Stimulated activated CD8-positive, alpha-beta memory T cell treated with anti-CD3 and anti-CD28 coated beads, Interleukin-7, amount 100 ng/mL, for 1 hour (primary cell): ENCODE measurements at places on chromosomes 3 and 15.

GRCh38 chr3:46935989-46936558, 40.5 kb downstream of the CCDC12 start:
- no peak for DNase-seq

- no peak for DNase-seq
Observed at GRCh38 chr3:156460206-156460611, 94.7 kb downstream of the SSR3 start.

DNA sequence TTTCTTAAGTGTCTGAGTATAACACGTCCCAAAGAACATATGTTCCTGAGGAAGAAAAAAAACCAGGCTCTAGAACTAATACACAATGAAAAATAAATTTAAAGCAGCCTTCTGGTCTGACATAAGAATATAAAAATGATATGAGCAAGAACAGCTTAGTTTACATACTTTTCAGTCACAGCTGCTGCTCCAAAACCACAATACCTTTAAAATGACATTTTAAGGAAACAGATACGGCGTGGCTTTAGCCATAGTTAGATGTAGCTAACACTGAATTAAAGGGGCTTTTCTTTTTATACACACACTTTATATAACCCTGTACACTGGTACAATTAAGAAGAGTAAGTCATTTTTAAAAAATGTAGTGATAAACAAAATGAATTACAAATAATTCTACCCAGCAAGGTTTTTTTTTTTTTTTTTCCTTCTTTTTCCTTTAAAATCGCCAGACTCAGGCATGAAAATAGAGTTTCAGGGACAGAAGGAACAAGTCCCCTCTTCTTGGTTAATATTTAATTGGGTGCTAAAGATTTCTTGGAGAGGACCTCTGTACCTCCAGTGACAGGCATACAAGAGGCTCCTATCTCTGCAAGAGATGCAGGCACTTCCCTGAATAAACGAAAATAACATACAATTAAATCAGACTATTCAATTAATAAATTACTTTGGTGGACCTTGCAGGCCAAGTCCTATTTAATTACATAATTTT, 265.6 kb downstream of the FOXP1 start:
- no peak for DNase-seq

DNA sequence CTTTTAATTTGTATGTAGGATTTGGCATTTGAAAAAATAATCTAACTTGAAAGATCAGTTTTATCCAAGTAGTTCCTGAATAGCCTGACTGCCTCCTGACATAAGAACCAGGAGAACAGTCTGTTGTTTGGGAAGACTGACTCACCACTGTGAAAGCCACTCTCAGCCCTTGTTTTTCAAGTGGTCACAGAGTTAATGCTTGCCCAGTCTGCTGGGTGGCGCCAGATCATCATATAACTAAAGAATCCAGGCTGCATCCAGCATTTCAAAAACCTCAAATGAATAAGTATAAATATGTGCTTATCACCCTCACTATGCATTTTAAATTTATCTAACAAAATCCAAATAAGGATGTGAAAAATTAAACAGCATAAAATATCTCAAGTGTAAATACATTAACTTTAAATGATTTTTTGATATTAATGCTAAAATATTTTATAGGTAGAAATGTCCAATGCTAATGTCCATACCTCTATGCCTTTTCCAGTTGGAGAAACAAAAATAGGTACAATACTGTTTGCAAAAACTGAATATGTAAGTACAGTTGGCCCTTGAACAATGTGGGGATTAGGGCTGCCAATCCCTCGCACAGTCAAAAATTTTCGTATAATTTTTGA, 26.9 kb upstream of the ZBBX start:
- DNase-seq = no peak

DNA sequence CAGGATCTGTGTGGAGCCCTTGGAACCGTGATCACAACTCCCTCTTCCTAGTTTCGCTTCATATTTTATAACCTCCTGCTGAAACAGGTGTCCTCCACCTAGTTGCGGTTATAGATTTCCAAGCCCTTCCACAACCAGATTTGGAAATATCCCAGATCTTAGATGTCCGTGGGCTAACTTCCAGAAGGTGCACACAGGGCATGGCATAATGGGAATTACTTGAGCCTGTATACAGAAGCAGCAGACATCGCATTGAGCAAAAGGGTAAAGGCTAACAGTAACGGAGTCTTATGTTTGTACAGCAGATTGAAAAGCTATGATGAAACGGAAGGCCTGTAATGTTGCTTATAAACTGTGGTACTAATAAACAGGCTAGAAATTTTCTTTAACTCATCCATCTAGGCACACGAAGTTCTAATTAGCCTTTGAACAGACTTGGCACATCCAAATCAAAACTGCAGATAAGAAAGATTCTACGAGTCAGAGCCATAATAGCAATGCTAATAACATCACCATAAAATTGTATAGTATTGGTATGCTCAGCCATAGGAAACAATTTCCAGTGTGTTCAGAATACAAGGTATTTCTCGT, 1.2 kb upstream of the USF3 start:
- no peak for DNase-seq
